RWPE1 (cell line): ENCODE measurements at places on chromosomes 2 and 18.

GRCh38 chr2:209239585-209239938 is 184.3 kb upstream of the MAP2 start:
- DNase-seq, result no peak

- DNase-seq, result no peak
Measured at GRCh38 chr18:37565101-37565976, at the start of gene CELF4. Gene CELF4, minus strand, starts transcription at chr18:37565798.

DNA sequence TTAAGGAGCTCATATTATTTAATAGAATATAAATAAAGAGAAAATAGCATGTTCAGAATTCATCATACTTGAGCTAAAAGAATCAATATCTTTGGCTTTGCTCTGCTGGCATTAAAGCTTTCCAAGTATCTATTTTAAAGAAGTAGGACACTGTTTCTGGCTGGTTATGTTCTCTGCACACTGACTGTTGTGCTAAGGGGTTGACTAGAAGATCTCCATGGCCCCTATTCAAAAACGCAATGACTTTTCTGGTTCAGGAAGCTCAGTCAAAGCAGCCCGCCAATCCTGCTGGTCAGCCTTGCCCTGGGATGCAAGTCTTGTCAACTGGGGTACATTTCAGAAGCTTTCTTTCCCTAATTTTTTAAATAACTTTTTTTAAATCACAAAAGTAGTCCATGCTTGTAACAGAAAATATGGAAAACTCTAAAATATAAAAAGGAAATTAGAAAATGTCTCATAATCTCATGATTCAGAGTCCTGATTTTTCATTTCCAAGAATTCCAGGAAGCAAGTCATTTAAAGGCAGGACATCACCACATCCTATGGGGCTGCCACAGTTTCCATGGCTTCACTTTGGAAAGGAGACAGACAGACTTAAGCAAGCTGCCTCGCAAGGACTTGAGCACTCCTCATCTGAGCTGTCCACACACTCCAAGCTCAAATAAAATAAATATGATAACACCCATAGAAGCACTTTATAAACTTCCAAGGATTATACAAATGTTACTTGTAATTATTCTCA is 195.1 kb downstream of the TXNL1 start:
- no peak for DNase-seq

GRCh38 chr2:190986221-190986953 is 27.6 kb downstream of the STAT1 start:
- DNase-seq, result no peak

- no peak for DNase-seq
Measured at GRCh38 chr2:96233880-96234316, 25.3 kb upstream of the STARD7 start.

DNA sequence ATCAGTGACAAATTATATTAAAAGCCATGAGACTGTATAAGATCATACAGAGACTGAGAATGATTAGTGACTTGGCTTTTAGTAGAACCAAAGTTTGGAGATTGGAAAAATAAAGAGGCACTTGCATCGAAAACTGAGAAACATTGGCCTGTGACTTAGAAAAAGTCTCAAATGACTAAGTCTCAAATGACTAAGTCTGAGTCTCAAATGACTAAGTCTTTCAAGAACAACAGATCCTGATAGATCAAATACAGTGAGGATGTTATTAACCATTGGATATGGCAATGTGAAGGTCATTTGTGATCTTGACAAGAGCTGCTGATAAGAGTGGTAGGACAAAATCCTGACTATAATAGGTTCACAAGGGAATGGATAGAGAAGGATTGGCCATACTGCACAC is 135.5 kb upstream of the FANCL start:
- DNase-seq, result peak; percentile 3

DNA sequence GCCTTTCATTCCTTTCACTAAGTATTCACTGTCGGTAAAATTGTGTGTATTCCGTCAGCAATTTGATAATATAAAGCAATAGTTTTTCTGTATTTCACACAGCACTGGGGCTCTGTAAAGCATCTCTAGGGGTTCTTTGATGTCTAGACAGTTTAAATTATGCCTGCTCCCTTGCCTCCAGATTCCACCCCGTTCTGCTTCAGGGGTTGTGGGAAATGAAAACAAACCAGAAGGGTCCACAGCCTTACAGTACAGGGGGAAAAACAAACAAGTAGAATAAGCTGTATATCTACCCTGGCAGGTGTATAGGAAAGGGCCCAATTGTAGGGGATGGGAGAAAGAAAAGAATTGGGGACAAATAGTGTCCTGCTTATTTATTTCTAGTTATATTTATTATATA is 63.1 kb downstream of the ASXL3 start:
- no peak for DNase-seq

GRCh38 chr2:10930721-10931516 is 19.2 kb downstream of the KCNF1 start:
- DNase-seq, result no peak

DNA sequence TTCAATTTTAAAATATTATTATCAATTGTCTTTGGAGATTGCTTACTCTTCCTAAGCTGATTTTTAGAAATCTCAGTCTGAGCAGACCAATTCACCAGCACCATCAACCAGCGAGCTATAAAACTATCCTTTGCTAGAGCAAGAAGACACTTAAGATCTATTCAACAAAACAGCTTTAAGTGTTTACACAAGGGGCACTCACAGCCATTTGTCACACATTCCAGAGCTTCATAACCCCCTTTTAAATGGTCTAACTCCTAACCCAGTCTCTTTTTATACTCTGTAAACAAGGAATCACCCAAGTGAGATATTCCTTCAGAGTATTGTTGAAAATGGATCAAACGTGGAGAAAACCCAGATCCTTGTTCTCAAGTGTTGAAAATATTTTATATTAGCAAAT is 1294.1 kb upstream of the CHAC2 start:
- no peak for DNase-seq

GRCh38 chr2:122098306-122098705 is 342.9 kb downstream of the TSN start:
- no peak for DNase-seq
